HT-29 (cell line): ENCODE measurements at places on chromosomes 11 and 22. TPM values are rescaled to one million over a fixed set of nuclear protein-coding genes. Genes with fewer than 3 reads are reported as not detected.

GRCh38 chr11:15663777-15664218, 549.1 kb downstream of the INSC start:
- DNase-seq, result peak; percentile 35

GVQW3 gene
- total RNA-seq, result 1.8 and 2.1 TPM in 2 replicates

SCGB1C1 gene
- total RNA-seq, result not detected in 2 replicates

OR52H1 gene
- not detected in 2 replicates for total RNA-seq

RAB3IL1 gene
- total RNA-seq, result 1.6 TPM in 1 of 2 replicates, not detected in the other

GRCh38 chr11:104898685-104899013, 389 bp upstream of the CASP12 start:
- DNase-seq, result no peak

MUC5B gene
- 0.10 and 4.3 TPM in 2 replicates for total RNA-seq

- no peak for DNase-seq
These were observed 511 bp downstream of the PKDREJ start for GRCh38 chr22:46262449-46263215.

GRCh38 chr22:23228503-23228902, 48.2 kb downstream of the BCR start:
- DNase-seq, result no peak

- DNase-seq, result no peak
These were observed 7.4 kb downstream of the DUSP8 start for GRCh38 chr11:1564535-1565172.

DNA sequence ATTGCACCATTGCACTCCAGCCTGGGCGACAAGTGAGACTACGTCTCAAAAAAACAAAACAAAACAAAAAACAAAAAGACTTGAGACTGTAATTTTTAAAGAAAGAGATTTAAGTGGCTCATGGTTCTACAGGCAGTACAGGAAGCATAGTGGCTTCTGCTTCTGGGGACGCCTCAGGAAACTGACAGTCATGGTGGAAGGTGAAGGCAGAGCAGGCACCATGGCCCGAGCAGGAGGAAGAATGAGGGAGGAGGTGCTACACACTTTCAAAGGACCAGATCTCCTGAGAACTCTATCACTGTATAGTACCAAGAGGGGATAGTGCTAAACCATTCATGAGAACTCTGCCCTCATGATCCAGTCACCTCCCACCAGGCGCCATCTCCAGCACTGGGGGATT, 52.0 kb downstream of the CBL start:
- no peak for DNase-seq

GRCh38 chr11:121113611-121114010, 12.6 kb downstream of the TECTA start:
- no peak for DNase-seq

CFAP300 gene
- 3.8 and 7.4 TPM in 2 replicates for total RNA-seq

MS4A15 gene
- not detected in 2 replicates for total RNA-seq

DNA sequence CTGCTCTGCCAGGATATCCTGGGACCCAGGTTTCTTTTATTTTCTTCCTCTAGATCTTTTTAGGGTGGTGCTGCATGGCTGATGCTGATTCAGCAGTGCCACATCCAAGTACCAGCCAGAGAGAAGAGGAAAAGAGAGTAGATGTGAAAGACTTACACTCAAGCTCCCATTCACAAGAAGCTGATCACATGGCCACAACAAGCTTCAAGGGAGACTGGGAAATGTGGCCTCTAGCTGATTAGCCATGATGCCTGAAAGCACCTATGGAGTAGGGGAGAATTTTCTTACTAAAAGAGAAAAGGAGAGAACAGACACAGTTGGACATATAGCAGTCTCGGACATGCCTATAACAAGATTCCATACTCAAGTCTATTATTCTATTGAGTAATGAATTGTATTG, 34.4 kb upstream of the FJX1 start:
- no peak for DNase-seq

DNA sequence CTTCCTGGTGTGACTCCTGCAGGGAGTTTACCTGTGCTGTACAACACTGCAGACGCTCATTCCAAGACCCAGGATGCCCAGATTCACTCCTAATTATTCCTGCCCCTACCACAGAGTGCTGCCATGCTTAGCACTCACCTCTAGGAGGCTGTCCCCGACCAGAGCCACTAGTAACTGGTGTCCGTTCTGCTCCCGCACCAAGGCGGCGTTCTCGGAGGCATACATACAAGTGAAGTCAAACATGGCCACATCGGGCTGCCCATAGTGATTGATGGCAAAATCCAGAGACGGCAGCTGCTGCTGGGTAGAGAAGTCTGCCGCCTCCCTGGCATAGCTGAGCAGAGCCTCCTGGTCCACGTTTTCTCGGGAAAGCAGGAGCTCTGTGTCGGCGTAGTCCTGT, 122.3 kb upstream of the BID start:
- DNase-seq, result no peak

- peak; percentile 10 for DNase-seq
These were observed 16.1 kb downstream of the DGCR2 start for GRCh38 chr22:19105867-19106802.

SAA2 gene
- not detected in 2 replicates for total RNA-seq

GRCh38 chr22:21606775-21607174, 23.0 kb downstream of the YDJC start:
- DNase-seq, result no peak

GRCh38 chr22:46604306-46604690, 15.9 kb upstream of the GRAMD4 start:
- DNase-seq, result no peak

OR10A2 gene
- total RNA-seq, result not detected in 2 replicates

DNA sequence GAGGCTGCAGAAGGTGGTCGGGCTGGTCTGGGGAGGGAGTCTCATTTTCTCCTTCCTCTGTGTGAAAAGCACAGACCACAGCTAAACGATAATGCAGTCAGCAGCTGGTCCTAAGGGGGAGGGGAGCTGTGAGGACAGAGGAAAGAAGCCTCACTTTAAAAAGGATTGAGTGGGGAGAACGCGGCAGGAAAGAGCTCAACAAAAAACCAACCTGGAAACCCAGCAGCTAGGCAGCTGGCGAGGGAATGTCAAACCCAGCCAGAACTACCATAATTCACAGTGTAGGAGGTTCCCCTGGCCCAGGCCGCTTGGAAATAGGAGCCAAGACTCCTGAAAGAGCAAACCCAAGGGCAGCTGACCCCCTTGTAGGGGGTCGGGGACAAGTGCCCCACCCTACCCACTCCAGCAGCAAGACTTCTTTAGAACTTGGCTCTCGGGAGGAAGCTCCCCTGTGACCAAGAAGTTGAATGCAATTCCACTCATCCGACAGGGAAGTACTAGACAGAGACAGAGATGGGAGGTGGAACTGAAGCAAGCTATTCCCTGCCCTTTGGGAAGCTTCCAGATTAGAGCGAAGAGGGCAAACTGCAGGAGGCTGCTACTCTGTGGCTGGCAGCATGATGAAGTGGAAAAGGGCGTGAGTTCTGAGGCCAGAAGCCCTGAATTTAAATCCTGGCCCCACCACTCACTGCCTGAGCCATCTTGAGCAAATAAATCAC, 16.5 kb upstream of the DGKZ start:
- no peak for DNase-seq

GRCh38 chr11:33891714-33892327, at the start of gene LMO2:
TSS of gene LMO2 (minus strand) at chr11:33892076. CDS start at chr11:33869716, 22,360 bp downstream.
- DNase-seq, result no peak

USP2 gene
- total RNA-seq, result 2.2 and 4.4 TPM in 2 replicates

- DNase-seq, result no peak
These were observed 549.4 kb upstream of the API5 start for GRCh38 chr11:42762348-42762747.

GRCh38 chr11:11555208-11555607, 66.6 kb downstream of the GALNT18 start:
- DNase-seq, result no peak

DNA sequence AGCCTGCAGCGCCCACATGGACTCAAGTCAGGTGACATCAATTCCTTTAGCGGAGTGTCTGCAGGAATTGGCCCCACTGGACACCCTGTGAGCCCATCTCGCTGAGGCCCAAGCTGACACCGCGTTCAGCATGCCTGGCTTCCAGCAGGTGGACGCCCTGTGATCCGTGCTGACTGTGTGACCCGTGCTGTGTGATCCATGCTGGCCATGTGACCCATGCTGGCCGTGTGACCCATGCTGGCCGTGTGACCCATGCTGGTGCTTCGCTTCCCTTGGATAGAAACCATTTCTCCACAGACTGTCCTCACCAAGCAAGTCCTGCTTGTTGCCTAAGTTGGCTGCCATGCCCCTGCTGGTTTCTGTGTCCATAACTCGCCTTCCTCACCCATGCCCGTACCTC, 392.1 kb downstream of the BRD1 start:
- no peak for DNase-seq

GRCh38 chr22:50415426-50415825, 59.4 kb downstream of the SBF1 start:
- no peak for DNase-seq

DNA sequence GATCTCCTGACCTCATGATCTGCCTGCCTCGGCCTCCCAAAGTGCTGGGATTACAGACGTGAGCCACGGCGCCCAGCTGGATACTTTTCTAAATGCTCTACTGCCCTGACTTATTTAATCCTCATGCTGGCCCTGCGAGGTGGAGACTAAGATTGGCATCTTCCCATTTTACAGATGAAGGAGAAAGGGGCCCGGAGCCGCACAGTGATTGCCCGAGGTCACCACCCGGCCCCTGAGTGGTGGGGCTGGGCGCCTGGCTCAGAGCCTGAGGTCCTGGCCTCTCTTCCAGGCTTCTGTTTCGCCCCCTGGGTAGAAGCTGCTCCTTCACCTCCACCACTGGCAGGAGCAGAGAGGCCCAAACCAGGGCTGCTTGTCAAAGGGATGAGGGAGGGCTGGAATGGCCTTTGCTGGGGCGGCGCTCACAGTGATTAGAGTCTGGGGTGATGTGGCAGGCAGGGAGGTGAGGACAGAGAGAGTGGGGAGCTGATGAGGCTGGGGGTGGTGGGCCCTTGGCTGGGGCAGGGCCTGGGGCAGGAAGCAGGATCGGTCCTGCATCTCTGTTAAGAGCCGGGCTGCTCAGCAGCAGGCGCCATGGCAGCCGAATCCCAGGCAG, 15.4 kb upstream of the MPPED1 start:
- DNase-seq, result no peak

- DNase-seq, result no peak
These were observed 41.5 kb upstream of the TP53I11 start for GRCh38 chr11:44992181-44992582.

- no peak for DNase-seq
These were observed 39.6 kb downstream of the NEU3 start for GRCh38 chr11:75028321-75028720.

DNA sequence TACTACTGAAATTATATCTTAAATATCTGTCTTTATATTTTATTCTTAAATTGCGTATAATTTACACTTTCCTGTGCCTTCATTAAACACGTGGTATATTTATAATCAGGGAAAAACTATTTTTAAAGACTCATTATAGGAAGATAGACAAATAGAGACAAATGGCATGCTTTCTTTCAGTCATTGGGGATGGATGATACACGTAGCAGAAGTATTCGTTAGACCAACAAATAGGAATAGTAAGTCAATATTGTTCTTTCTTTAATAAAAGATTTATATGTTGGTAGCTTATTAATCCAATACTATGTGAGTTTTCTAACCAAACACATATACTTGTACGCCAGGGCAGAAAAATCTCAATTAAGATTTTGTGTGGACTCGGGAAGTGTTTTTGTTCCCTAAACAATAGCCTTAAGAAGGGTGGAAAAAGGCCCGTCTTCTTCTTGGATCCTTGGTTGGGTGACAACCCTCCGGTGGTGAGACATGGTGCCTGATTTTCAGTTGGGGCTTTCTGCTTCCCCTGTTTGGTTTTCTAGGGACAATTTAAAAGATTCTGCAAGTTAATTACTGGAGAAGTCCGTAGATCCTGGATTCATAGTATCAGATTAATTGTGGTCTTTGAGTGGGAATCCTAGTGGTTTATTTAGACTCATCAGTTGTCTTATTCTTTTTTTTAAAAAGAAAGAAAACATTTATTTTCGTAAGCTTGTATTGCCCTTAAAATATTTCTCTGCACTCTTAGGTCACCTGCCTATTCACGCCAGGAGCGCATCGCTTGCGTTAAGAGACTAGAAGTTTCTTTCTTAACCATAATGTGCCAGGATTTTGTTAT, 83.5 kb upstream of the WNT7B start:
- peak; percentile 21 for DNase-seq

GRCh38 chr22:30312053-30312452, 14.7 kb downstream of the TBC1D10A start:
- no peak for DNase-seq

NRXN2 gene
- total RNA-seq, result not detected in 2 replicates

DNA sequence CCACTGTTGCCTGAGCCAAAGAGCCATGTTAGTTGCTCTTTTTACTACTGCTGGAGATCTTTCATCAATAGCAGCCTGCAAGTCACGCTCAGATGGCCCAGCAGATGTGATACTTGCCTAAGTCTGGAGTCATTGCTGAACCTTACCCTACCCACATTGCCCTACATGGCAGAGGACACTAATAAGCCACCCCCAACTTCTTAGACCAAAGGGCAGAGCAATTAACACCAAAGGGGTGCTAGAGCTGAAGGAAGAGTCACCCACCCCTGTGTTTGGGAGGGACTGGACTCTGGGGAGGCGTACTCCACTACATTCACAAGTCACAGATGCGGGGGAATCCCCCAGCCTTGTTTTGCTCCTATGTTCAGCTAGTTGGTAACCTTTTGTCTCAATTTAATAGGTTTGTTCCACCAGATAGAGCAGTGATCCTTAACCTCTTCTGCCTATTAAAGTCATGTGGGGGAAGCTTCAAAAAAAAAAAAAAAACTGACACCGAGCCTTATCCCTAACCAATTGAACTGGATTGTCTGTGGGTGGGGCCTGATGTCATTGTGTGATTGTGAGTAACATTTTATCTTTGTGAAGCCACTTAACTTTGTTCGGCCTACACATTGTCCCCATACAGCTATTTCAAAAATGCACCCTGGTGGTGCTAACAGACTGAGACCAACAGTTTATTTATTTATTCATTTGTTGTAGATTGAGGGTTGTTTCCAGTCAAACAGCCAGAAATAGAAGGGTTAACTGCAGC, 13.1 kb downstream of the ADM start:
- DNase-seq, result no peak

OR5A1 gene
- total RNA-seq, result not detected in 2 replicates

DNA sequence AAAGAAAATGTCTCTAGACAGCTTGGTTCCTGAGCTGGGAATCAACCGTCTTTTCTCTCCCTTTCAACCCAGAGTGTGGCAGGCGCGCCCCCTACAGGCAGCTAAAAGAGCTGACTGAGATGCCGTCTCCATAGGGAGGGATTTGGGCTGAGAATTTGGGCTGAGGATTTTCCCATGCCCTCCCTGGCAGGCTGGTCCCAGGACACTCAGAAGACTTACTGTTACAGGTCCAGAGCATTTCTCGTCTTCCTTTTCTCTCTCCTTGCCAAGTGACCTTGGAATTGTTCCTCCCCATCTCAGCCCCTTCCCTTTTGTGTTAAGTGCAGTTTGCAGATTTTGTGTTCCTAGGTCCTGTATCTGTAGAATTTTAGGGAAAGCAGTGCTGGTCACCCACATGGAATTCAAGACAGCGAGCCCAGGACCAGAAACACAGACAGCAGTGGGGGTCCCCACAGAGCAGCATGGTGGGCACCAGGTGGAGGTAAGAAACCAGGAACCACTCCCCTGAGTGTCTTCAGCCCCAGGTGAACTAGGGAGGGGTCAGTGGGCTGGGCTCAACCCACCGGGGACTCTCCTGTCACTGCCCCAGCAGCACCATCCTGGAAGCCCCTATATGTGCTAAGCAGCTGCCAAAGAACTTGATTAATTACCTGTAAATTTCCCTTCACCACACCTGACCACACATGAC, 9.9 kb upstream of the IGLL5 start:
- peak; percentile 53 for DNase-seq
